ENCODE measurements at places on chromosomes 13 and 19.

DNA sequence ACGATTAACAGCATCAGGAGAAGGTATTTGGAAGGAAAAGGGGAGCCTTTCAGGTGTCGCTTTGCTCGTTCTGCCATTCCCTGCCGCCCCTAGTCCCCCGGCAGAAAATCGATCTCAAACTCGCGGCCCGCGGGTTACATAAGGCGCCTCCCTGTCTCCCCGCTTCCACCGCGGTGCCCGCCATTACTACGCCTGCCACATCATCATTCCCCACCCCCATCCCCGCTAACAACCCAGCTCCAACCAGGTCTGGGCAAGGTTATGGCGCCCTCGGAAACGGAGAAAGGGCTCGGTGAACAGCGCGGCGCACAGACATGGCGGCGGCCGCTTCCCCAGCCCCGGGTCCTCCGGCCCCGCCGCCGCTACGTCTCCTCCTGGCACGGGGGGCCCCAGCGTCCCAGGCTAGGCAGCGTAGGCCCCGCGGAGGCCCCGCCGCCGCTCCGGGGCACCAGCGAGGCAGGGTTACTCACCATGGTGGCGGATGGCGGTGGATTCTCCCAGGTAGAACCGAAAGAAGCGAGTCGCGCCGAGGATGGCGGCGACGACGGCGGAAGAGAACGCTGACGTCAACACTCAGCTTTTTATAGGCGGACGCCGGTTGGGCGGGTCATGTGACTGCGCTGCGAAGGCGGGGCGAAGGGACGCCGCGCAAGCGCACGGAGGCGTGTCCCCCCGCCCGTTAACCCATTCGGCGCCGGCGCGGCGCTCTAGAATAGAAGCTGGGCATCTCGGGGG is at the start of gene EEF2:
TSS of gene EEF2 (minus strand) at position 556 of the 735 bp plus-strand sequence. CDS start at position 473, 83 bp downstream.
- H3K27me3 ChIP-seq = no peaks in the 10 kb centered on the region
- peak; percentile 91 for DNase-seq
- H3K27ac ChIP-seq = peak within 1 kb of the TSS; percentile 71
- H3K4me3 ChIP-seq = peak within 1 kb of the TSS; percentile 98

GRCh38 chr19:56108447-56109195 is 12.5 kb downstream of the ZNF787 start:
- peaks cover 46% of the 10 kb centered on the region for H3K4me1 ChIP-seq
- peak overlapping the region; percentile 32 for H3K27ac ChIP-seq

GRCh38 chr13:84130495-84131114 is 248.3 kb upstream of the SLITRK1 start:
- H3K36me3 ChIP-seq = no peaks in the 10 kb centered on the region
- H3K4me3 ChIP-seq = no peak overlapping the region
- no peaks in the 10 kb centered on the region for H3K27me3 ChIP-seq
- H3K27ac ChIP-seq = no peak overlapping the region
- no peak for DNase-seq

- H3K36me3 ChIP-seq = no peaks in the 10 kb centered on the region
- H3K4me1 ChIP-seq = no peaks in the 10 kb centered on the region
- no peak for DNase-seq
- no peak overlapping the region for H3K4me3 ChIP-seq
- H3K27ac ChIP-seq = no peak overlapping the region
These were observed 266.4 kb upstream of the NBEA start for GRCh38 chr13:34675626-34676025.

- H3K36me3 ChIP-seq = no peaks in the 10 kb centered on the region
- no peaks in the 10 kb centered on the region for H3K4me1 ChIP-seq
- no peak overlapping the region for H3K4me3 ChIP-seq
- no peaks in the 10 kb centered on the region for H3K27me3 ChIP-seq
- DNase-seq = no peak
These were observed 23.3 kb downstream of the COMMD6 start for GRCh38 chr13:75514080-75514995.

DNA sequence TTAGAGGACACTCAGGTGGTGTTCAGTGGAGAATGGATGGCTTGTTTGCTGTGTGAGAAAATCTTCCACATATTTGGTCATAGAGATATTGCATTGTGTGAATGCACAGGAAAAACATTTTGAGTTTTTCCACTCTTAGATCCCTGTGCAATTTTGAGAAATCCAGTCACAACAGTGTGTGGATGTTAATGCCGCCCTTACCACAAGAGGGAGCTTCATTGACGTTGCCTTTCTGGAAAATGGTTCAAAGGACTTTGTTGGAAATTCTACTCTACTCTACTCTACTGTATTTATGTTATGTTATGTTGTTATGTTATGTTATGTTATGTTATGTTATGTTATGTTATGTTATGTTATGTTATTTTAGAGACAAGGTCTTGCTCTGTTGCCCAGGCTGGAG is 13.4 kb downstream of the ZNF20 start:
- no peak for DNase-seq
- H3K4me1 ChIP-seq = no peaks in the 10 kb centered on the region
- H3K36me3 ChIP-seq = peaks cover under 1% of the 10 kb centered on the region

DNA sequence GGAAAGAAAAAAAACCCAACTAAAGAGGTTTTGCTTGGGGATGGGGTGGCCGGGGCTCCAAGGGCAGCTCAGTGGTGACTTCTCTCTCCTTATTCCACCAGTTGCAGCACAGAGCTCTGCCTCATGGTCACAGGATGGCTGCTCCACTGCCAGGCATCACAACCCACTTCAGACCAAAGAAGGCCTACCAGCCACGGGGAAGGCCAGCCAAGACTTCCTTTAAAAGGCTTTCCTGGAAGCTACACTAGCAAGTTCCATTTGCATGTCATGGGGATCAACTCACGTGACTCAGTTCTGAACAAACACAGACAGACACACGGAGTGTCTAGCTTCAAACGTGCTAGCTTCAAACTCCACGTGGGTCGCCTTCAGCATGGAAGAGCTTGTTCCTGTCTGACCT is 13.2 kb upstream of the EIF3G start:
- no peaks in the 10 kb centered on the region for H3K4me1 ChIP-seq
- peaks cover 95% of the 10 kb centered on the region for H3K36me3 ChIP-seq
- H3K27ac ChIP-seq = no peak overlapping the region
- H3K4me3 ChIP-seq = no peak overlapping the region
